Tibial nerve (tissue), 4 donors: ENCODE measurements at places on chromosomes 4 and X.

DNA sequence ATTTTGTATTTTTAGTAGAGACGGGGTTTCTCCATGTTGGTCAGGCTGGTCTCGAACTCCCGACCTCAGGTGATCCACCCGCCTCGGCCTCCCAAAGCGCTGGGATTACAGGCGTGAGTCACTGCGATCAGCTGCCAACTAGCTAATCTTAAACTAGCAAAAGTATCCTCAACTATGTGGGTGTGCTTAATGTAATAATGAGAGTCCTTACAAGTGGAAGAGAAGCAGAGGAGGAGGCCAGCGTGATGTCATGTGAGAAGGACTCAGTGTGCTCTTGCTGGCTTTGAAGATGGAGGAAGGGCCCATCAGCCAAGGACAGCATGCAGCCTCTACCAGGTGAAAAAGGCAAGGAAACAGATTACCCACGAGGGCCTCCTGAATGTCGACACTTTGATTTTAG is 19.6 kb downstream of the SCD5 start:
- DNase-seq, result no peak

- DNase-seq, result no peak
Observed at GRCh38 chrX:108366644-108367406, 71.4 kb downstream of the COL4A6 start.

DNA sequence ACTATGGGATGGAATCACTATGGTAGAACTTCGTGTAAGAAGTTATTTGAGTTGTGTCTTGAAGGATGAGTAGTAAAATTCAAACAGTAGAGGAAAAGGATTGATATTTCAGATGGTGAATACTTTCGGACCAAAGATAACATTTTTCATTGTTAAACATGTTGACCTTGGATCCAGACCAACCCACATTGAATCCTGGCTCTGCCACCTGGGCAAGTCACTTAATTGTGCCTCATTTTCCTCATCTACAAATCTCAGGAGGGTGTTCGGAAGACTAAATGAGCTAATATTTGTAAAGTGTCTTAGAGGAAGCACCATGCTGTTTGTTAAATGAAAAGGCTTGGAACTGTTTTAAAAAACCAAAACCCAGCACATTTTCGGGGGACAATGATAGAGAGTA is 1.4 kb upstream of the AIFM1 start:
- DNase-seq, result no peak

GRCh38 chr4:137688651-137689050 is 156.4 kb upstream of the PCDH18 start:
- no peak for DNase-seq
